Motor neuron (in vitro differentiated cells): ENCODE measurements at places on chromosomes 16 and 17.

DNA sequence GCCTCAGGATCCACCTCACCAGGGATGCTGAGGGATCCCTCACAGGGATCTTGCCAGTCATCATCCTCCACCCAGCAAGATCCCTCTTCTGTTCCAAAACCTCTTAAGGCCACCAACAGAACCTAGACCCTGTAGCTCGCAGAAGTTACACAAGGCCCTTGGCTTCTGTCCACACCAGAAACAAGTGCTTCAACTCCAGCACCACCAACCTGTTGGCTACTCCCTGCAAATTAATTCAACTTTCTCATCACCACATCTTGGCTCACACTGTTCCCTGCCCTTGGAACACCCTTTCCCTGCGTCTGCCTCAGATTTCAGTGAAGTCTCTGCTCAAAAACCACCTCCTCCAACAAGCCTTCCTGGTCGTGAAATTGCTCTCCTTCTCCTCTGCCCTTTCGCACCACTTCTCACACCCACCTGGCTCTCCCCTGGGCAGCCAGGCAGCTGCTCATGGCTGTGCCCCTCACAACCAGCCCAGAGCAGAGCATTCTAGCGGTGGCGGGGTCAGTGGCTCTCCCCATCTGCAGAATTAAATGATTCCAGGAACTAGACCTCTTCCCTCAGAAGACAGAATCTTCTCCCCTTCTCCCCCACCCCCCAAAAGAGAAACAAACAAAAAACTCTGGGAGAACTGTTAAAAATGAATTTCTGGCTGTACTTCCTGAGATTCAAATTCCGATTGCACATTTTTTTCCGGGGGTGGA, 1.8 kb downstream of the PLLP start:
- no peak for ATAC-seq

DNA sequence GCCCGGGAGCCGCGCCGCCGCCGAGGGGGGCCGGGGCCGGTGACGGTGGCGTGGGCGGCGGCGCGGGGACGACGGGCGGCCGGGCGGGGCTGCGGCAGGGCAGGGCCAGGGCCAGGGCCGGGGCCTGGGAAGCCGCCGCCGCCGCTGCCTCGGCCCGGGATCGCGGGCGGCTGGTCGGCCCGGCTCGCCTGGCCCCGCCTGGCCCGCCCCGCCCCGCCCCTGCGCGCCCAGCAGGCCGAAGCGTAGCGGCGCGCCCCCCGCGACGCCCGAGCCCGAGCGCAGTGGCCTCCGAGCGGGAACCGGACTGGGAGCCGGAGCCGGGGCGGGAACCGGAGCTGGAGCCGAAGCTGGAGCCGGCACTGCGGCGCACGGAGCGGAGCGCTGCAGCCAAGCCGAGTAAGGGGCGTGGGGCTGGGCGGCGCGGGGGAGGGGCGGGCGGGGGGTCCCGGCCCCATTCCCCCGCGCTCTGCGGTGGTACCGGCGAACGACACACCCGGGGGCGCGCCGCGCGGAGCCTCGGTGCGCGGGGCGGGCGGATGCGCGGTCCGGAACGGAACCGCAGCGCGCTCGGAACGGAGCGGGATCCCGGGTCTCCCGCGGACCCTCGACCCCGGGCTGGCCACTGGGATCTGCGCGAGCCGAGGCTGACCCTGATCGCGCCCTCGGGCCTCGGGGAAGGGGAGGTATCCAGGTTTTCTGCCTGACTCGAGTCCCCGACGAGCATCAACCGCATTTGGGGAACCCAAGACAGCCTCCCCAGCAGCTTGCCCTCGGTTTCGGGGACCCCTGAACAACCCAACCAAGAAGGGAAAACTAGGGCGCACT, at the start of gene BEAN1:
BEAN1 (plus strand) TSS at position 260 of the 825 bp plus-strand sequence. CDS start 10,382 bp downstream, outside the sequence.
- ATAC-seq, result peak; percentile 80

DNA sequence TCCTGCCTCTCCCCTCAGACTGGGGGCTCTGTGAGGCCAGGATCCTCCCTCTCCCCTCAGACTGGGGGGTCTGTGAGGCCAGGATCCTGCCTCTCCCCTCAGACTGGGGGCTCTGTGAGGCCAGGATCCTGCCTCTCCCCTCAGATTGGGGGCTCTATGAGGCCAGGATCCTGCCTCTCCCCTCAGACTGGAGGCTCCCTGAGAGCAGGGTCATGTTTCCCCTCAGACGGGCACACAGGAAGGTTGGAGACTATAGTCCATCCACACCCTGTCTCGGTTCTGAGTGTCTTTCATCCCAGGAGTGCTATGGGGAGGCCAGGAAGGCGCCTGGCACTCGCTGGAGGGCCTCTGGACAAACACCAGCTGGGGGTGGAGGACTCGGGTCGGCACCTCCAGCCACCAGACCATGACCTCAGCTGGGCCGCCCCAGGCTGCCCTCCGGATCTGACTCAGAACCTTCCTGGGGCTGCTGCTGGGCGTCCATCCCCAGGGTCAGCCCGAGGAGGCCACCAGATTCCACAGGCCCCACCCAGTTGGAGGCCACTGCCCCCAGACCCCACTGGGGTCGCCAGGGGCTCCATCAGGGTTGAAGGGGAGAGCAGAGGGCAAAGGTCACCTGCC, 21.9 kb upstream of the DLX4 start:
- no peak for ATAC-seq

- no peak for ATAC-seq
These were observed 30.8 kb downstream of the CYB5D2 start for GRCh38 chr17:4173781-4174180.

GRCh38 chr17:7354262-7354843, 603 bp upstream of the TMEM95 start:
- peak; percentile 33 for ATAC-seq

DNA sequence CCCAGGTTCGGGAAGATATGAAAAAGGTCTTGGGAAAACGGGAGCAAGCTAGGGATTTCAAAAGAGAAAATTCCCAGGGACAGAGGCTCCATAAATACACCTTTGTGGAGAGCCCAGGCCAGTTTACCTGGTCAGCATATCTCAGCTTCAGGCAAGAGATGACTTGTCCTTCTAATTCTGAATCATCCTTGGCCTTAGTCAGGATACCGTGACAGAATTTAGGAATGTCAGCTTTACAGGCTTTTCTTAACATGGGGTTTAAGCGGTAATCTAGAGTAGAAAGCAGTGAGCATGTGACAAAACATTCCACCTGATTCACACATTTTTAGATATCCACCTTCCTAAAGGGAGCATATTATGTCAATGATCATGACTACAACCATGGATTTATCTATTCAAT, 41.1 kb upstream of the CLEC18B start:
- ATAC-seq, result no peak

DNA sequence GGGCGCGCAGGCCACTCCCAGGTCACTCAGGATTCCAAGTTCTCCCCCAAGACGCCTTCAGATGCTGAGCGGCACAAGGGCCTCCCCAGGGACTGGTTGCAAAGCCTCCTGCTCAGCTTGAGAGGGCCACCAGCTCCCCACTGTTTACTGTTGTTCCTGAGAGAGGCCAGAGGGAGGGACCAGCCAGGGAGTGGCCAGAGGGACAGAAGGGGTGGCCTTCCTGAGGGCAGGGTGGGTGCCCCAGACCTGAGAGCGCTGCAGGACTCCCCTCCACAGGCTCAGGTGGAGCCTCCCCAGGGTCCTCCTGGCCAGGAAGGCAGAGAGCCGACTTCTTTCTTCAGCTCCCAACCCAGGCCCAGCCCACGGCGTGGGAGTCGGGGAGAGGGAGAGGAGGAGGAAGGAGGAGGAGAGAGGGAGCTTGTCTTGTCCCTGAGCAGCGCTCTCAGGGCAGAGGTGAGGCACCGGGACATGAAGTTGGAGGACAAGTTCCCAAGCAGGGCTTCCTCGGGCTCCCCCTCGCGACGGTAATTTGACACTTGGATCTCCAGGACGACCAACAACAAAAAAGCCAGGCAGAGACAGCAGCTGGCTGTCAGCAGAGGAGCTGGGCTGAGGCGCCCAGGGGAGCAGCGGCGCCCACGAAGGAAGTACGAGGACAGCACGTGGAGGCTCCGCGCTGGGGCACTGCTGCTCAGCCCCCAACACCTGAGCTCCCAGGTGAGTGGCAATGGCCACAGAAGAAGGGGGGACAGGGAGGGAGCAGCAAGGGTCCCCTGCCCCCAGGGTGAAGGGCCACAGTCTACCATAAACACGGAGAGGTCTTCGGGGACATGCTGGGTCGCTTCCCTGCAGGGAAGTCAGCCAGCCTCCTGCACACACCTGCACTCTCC, 497 bp downstream of the SMIM5 start:
- peak; percentile 69 for ATAC-seq

- peak; percentile 84 for ATAC-seq
These were observed 11.8 kb downstream of the GNPTG start for GRCh38 chr16:1363501-1364041.

DNA sequence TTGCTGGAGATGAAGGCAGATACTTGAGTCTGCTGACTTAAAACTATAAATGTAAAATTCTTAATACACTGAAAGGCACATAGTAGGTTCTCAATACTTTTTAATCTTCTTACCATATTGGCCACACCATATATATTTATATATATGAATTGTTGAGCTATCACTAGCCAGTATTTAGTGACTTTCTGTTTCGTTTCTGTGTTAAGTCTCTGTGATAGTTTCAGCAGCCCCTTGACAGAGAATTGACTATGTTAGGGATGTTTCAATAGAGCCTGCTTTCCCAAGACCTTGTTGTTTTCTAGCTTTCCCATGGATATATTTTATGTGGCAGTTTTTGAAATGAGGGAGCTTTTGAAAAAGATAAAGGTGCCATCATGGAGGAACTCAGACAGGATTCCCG, 206.5 kb upstream of the GOT2 start:
- ATAC-seq, result no peak

GRCh38 chr17:39632153-39632941, 4.6 kb upstream of the STARD3 start:
- ATAC-seq, result no peak

GRCh38 chr16:81562174-81562849, 117.7 kb downstream of the CMIP start:
- no peak for ATAC-seq

GRCh38 chr17:44955674-44956425, 8.3 kb upstream of the KIF18B start:
- ATAC-seq, result peak; percentile 82

- peak; percentile 56 for ATAC-seq
These were observed 2.6 kb upstream of the FMNL1 start for GRCh38 chr17:45218895-45219661.
